Hypothalamus (tissue), 51 donors: ENCODE measurements at places on chromosomes 4 and X.

DNA sequence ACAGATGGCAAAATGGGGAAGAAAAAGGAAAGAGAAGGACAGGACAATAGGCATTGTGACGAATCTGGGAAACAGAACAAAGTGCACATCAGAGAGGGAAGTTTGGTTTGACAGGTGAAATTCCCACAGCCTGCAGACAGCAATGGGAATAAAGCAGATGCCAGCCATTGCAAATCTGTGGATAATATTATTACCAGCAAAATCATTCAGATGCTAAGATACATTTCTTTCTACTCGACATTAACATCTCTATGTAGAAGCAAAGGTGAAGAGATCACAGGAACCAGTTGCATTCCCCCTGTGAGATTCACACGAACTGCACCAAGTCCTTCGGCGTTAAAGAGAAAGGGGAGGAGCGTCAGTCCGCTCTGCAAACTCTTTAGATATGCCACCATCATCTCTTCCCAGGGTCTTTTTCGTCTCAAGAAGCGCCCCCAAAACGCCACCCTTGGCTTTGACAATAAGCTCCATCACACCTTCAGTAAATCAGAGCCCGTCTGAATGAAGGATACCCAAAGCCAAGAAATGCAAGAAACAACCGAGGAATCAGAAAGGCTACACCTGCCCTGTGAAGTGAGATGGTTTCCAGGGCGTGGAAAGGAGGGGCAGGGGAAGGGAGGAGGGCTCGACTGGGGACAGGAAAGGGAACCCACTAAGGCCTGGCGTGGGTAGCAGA, 1.9 kb downstream of the NEUROG2 start:
- DNase-seq, result no peak

DNA sequence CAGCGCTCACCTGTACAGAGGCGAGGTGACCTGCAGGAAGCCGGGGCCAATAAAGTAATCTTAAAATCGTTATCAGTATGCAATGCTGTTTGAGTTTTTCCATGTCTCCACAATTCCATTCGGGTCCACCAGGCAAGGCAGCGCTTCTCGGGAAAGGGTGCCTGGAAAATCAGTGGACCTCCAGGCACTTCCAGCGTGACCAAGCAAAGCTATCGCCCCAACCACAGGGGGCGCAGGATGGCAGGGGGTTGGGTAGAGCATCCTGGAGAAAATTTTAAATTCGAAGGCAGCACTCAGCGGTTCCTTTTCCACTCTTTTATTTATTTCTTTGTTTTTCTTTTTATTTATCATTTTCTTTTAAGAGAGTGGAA, 5.4 kb upstream of the SOX3 start:
- no peak for DNase-seq

- no peak for DNase-seq
Measured at GRCh38 chr4:99404595-99405287, 30.4 kb downstream of the ADH7 start.

DNA sequence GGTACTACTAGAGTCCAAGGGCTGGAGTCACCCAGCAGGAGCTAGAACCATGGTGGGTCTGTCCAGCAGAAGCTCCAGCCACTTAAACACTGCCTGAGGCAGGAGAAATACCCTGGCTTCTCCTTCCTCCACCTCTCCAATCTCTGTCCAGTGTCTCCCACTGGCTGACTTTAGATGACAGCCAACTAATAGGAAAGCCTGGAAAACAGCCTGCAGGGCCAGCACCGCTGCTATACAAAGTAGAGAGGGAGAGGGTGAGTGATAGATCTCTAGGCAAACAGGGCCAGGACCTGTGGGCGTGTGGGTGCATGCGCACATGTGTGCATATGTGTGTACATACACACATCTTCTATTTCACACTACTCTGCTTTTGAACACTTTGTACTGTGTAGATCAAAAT, 56.5 kb upstream of the ATP8A1 start:
- DNase-seq, result no peak

- DNase-seq, result no peak
Measured at GRCh38 chr4:157184300-157184699, 36.2 kb upstream of the GRIA2 start.

DNA sequence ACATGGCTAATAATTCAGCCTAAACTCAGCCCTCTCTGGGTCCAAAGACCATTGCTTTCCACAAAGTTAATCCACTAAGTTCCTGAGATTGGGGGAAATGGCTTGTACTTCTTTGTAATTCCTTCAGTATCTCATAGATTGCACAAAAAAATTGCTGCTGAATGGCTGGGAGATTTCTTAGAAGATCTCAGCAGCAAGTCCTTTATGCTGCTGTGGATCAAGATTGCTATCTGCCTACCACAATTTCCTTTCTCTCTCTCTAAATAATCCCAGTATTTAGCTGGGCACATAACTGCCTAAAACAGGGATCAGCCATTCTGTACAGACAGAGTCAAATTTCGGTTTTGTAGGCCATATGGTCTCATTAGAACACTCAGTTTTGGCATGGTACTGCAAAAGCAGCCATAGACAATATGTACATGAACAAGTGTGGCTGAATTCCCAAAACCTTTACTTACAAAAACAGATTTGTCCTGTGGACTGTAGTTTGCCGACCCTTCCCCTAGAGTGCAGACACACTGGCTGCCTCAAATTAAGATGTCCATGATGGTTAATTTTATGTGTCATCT, 18.5 kb upstream of the HOPX start:
- no peak for DNase-seq

- no peak for DNase-seq
Measured at GRCh38 chrX:122440832-122441231, 743.2 kb upstream of the GRIA3 start.

- DNase-seq, result no peak
Measured at GRCh38 chr4:167196344-167197012, 37.8 kb downstream of the SPOCK3 start.

DNA sequence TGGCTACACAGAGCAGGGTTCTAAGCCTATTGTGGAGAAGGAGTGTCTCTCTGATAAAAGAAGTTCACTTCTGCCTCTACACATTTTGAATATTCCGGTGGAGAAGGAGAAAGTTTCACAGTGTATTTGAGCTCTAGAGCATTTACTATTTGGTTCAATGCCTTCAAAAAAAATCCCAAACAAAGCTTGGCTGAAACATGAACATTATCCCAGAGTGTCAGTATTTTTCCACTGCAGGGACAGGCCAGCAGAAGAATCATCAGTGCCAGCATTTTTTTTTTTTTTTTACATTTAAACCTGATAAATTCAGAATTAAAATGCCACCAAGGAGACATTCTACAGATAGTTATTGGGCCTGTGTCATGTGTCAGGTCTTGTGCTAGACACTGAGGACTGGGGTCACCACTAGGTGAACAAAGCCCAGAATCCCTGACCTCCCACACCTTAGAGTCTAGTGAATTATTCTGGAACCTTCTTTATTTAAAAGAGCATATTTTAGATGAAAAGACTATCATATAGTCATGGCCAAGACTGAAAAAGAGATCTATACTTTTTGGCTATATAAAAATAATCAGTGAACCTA, 48.0 kb upstream of the NAP1L5 start:
- no peak for DNase-seq

- DNase-seq, result no peak
Measured at GRCh38 chr4:162645381-162645780, 481.6 kb upstream of the FSTL5 start.

- DNase-seq, result no peak
Measured at GRCh38 chr4:38870098-38870808, 2.6 kb downstream of the FAM114A1 start.

DNA sequence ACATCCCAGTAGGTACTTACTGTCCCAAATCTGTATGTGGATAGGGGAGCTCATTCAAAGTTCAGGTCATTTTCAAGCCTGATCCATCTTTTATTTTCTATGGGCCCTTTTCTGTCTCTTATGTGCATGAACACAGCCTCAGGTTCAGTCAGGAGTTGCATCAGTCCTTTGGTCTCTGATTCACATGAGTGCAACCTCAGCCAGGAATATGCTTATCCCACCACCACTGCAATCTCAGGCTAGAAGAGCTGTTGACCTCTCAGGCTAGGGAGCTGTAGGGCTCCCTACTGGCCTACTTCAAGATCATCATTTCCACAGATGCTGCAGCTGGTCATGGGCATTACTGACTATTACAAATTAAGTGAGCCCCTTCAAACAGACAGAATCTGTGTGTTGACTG, 27.2 kb downstream of the AASDH start:
- DNase-seq, result no peak

GRCh38 chr4:47553329-47554125, 68.5 kb downstream of the ATP10D start:
- DNase-seq, result no peak

GRCh38 chrX:47776292-47777006, 60.3 kb upstream of the ZNF81 start:
- no peak for DNase-seq

GRCh38 chr4:6017800-6018199, 431 bp downstream of the C4orf50 start:
- no peak for DNase-seq

GRCh38 chrX:47112316-47112954, 32.1 kb downstream of the NDUFB11 start:
- no peak for DNase-seq
